Motor neuron (in vitro differentiated cells): ENCODE measurements at places on chromosomes 4 and X.

GRCh38 chr4:112348488-112349158 lies 51.5 kb downstream of the ALPK1 start:
- ATAC-seq = peak; percentile 99

DNA sequence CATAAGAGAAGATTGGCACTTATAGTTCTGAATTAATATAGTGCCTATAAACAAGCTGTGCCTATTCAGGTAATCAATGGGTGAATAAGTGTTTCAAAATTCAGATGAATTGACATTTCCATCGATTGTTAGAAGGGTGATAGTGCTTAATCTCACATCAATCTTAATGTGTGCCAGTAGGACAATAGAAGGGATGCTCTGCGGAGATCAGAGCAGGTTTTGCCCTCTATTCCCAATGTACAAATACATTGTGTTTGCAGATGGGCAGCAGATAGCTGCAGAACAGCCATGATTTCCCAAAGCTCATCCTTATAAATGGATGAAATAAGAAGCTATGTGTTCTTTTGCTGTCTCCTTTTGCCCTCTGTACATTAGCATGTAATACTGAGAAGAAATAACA lies 7.2 kb downstream of the MAB21L2 start:
- ATAC-seq = no peak

DNA sequence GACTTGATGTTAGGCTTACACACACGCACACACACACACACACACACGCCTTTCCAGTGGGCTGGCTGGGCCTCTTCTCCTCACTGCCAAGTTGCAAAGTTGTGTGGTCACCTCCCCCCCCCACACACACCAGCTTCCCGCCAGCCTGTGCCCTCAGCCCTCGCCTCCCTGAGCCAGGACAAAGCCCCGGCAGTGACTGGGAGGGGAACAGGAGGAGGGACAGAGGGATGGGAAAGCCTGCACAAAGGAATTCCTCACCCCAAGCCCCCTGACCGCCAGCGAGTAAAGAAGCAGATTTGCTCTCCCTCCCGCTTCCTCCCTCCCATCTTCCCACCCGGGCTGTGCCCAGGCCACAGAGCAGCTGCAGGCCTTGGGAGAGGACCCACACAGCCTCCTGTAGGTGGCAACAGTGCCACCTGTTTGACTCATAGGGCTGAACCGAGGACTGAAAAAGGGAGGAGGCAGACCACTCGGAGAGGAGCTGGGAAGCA lies at the start of gene GDPD2:
TSS of gene GDPD2 (plus strand) at position 464 of the 491 bp plus-strand sequence. CDS start 1,671 bp downstream, outside the sequence.
- peak; percentile 93 for ATAC-seq

DNA sequence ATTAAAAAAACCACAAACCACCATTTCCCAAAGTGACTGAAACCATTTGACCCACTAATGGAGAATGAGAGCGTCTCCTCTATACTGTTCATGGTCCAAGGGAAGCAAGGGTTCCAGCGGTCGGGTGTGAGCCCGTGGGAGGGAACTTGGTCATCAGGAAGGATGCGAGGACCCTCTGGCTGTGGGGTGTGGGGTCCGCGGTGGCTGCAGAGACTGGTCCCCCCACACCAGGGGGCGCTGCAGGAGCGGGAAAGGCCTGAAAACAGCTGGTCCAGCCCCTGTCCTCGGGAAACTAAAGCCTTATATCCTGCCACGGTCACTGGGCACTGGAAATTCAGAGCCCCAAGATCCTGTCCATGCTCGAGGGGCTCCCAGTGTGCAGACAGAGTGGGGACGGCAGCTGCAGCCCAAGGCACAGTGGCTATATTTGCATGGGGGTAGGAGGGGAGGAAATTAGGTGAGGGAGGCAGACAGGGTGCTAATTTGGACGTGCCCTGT lies 4.3 kb downstream of the BLOC1S4 start:
- peak; percentile 12 for ATAC-seq

DNA sequence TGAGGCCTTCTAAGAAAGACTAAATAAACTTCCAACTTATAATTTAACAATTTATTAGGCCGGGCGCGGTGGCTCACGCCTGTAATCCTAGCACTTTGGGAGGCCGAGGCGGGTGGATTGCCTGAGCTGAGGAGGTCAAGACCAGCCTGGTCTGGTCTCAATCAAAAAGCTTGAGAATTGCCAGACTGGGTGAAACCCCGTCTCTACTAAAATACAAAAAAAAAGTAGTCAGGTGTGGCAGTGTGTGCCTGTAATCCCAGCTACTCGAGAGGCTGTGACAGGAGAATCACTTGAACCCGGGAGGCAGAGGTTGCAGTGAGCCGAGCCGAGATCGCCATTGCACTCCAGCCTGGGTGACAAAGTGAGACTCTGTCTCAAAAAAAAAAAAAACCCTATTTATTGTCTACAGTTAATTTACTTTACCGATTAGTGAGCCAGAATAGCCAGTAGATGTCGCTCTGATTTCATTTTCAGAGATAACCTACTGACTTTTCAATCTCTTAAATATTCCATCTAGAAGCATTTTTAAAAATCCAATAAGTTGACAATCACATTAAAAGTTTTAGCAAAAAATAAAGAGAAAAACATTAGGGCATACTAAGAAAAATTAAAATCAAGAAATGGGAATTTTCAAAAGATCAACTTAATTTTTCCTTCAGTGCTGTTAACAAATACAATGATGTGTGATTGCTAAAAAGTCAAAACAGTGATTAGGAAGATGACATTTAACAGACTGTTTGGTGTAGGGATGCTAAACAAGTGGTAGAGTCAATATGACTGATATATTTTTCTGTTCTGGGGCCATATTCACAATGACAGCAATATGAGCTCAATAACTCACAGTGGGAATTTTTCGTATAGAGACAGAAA lies 4.3 kb upstream of the SHROOM3 start:
- peak; percentile 63 for ATAC-seq

DNA sequence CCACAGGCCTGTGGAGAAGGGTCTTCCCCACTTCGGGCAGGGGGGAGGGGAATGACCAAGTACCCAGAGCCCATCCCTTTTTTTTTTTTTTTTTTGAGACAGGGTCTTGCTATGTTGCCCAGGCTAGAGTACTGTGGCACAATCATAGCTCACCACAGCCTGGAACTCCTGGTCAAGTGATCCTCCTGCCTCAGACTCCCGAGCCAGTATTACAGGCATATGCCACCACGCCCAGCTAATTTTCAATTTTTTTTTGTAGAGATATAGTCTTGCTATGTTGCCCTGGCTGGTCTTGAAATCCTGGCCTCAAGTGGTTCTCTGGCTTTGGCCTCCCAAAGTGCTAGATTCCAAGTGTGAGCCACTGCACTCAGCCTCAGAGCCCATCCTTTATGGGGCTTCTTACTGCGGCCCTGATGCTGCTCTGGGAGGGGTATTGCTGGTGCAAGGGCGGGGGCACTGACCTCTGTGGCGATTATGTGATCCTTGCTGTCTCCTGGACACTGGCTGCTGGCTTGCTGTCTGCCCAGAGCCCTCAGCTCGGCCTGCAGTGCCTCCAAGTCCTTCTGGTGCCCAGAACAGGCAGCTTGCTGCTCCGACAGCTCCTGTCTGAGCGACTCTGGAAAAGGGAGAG lies 32.9 kb downstream of the MED28 start:
- ATAC-seq = no peak

GRCh38 chr4:132238697-132239096 lies 910.4 kb upstream of the PCDH10 start:
- no peak for ATAC-seq

- ATAC-seq = peak; percentile 53
Measured at GRCh38 chr4:4386296-4386735, 586 bp upstream of the NSG1 start.

- ATAC-seq = no peak
Measured at GRCh38 chr4:108126806-108127205, 41.9 kb downstream of the LEF1 start.

- no peak for ATAC-seq
Measured at GRCh38 chr4:170610434-170610833, 520.7 kb upstream of the AADAT start.

- peak; percentile 95 for ATAC-seq
Measured at GRCh38 chr4:86359944-86360478, at the start of gene MAPK10. MAPK10 (minus strand) TSS chr4:86360053.

DNA sequence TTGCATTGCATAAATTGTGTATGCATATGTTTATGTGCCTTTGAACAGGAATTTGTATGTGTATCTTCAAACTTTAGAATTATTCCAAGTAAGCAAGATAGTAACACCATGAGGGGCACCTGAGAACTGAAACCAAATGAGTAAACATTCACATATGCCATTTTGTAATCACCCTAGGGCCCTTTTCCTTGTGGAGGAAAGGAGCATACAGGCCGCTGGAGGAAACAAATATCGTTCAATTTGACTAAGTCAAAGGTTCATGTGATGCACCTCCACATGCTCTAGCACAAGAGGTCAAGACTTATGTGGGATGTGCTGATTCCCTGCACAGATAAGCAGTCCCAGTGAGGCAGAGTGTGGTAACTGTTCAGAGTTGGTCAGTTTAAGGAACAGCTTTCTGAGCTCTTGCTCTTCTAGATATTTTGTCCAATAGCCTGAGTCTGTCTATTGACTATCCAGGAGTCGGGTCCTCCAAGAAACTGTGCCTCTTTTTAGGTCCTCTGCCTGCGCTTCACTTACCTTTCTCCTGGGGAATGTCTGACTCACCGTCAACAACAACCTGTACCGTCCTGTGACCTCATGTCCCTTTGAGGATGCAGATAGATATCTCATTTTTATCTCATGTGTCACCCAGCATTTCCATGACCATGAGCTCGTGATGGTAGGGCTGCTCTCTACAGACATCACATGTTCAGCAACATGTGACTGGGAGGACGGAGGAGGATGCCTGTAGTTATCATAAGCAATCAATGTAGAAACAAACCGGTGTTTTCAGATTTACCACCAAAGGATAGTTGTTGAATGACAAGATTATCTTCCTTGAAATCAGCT lies 196.9 kb downstream of the NWD2 start:
- ATAC-seq = peak; percentile 27

DNA sequence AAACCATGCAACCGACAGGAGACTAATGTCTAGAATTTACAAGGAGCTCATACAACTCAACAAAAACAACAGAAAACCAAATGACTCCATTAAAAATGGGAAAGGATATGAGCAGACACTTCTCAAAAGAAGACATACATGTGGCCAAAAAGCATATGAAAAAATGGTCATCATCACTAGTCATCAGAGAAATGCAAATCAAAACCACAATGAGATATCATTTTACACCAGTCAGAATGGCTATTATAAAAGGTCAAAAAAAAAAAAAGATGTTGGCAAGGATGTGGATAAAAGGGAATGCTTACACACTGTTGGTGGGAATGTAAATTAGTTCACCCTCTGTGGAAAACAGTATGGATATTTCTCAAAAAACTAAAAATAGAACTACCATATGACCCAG lies 50.5 kb upstream of the CHRDL1 start:
- no peak for ATAC-seq

GRCh38 chrX:14409341-14409740 lies 120.0 kb upstream of the GLRA2 start:
- ATAC-seq = no peak

GRCh38 chrX:154355094-154355775 lies 19.2 kb downstream of the FLNA start:
- no peak for ATAC-seq

- peak; percentile 26 for ATAC-seq
Measured at GRCh38 chr4:140603286-140603685, 34.5 kb upstream of the UCP1 start.

DNA sequence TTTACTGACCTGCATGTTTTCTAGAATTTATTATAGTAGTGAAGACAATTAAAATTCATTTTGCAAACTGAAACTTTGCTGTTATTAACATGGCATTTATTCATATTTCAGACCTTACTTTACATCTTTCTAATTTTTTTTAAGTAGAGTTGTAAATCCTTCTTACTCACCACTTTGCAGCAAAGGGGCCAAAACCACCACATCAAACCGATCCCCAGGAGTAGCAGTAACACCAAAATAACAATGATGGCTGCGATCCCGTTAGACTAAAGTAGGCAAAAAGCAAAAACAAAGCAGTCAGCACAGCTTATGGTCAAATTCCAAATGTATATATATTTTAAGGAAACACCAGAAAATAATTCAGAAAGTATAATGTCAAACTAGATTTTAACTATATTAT lies 64.7 kb downstream of the ANTXR2 start:
- ATAC-seq = no peak

DNA sequence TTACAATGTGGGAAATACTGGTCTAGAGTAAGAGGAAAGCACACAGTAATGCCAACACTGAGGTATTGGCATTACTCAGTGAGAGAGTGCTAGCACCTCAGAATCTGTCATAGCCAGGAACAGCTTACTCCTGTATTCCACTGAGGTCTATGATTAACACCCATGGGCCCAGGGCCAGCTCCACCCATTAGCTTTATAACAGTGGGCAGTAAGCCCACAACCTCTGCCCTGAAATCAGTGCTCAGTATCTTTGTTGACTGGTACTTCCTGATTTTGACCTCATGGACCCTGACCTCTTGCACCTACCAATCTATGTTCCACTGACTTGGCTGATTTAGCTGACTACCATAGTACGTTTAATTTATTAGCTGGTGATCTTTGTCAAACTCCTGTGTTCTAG lies 56.1 kb downstream of the LANCL3 start:
- no peak for ATAC-seq

DNA sequence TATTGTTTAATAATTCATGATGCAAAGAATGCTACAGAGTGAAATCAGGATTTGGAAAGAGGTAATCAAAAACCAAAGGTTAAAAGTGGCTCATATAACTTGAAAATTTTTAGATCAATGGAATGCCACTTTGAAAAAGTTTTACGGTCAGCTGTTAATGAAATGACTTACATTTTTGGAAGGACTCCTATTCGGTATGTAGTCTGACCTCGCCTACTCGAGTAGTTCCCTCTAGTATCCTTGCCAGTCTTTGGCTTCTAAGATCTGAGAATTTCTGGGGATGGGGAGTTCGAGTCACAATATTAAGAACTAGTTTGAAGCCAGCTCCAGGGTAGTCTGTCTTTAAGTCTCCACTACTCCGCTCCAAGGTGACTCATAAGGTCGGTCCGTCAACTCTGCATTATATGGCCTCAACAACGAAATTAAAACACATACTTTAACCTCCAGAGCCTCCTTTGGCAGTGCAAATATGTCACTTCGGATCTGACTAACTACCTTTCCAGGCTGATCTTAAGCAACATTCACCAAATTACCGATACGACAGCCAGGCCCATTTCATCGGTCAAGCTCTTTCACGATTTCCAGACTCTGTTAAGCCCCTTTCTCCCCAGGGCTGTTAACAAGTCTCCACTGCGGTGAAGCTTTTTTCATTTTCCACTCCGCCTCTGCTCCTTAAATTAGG lies 733 bp upstream of the NAA15 start:
- peak; percentile 30 for ATAC-seq

DNA sequence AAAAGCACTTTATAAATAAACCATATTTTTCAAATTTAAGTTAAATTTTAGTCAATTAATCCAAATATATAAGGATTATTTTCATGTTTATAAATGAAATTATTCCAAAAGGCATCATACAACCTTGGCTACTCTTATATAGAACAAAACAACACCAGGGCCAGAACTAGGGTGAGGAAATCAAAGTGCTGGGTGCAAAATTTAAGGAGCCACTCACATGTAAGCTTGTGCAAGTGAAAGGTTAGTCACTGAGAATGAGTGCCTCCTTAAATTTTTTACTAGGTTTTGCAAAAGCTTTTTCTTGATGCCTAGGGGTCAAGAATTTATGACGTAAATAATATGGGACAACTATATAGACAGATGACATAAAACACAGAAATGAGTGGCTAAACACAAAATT lies 83.4 kb upstream of the COX18 start:
- no peak for ATAC-seq
